Esophagus muscularis mucosa (tissue), 4 donors: ENCODE measurements at places on chromosomes 13 and 19. TPM values are rescaled to one million over a fixed set of nuclear protein-coding genes. Genes with fewer than 3 reads are reported as not detected.

GRCh38 chr13:21202767-21203531, 26.5 kb downstream of the MRPL57 start:
- no peak for DNase-seq

GRCh38 chr13:23990455-23990854, 93.2 kb upstream of the C1QTNF9B start:
- no peak for DNase-seq

- DNase-seq: peak; percentile 14
Observed at GRCh38 chr13:45626731-45627374, 11.3 kb upstream of the ERICH6B start.

GRCh38 chr13:99472122-99472440, 29.2 kb upstream of the TM9SF2 start:
- DNase-seq: no peak

GRCh38 chr19:23527797-23528196, 132.5 kb upstream of the ZNF91 start:
- no peak for DNase-seq

- no peak for DNase-seq
Observed at GRCh38 chr13:47420568-47420967, 523.7 kb upstream of the HTR2A start.

DNA sequence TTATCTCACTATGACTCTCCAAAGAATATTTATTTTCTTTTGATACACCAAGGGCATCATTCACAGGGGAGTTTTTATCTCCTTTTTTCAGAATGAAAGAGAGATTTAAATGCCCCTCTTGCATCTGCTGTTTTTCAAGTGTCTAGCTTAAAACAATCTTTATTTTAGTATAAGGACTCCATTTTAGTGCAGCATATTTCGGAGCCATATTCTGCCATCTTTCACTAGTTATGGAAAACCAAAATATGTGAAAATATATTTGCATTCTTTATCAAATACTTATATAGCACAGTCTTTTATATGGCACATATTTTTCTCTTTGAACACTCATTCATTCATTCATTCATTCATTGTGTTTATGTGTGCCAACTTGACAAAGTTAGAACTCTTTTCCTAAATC, 1130.2 kb downstream of the SLITRK5 start:
- no peak for DNase-seq

GRCh38 chr13:46753137-46753536, 43.8 kb downstream of the ESD start:
- DNase-seq: no peak

DNA sequence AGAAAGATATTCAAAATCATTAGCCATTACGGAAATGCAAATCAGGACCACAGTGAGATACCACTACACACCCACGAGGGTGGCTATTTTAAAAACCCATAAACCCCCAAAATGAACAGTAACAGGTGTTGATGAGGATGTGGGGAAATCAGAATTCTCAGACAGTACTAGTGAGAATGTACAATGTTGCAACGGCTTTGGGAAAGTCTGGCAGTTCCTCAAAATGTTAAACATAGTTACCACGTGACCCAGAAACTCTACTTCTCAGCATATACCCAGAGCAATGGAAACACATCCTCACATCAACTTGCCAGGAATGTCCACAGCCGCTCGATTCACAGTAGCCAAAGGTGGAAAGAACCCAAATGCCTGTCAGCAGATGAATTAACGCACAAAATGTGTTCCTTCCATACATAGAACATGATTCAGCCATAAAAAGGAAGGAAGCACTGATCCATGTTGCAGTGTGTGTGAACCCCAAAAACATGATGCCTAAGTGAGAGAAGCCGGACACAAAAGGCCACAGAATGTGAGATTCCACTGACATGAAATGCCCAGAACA, 7.0 kb downstream of the PLVAP start:
- no peak for DNase-seq

DNA sequence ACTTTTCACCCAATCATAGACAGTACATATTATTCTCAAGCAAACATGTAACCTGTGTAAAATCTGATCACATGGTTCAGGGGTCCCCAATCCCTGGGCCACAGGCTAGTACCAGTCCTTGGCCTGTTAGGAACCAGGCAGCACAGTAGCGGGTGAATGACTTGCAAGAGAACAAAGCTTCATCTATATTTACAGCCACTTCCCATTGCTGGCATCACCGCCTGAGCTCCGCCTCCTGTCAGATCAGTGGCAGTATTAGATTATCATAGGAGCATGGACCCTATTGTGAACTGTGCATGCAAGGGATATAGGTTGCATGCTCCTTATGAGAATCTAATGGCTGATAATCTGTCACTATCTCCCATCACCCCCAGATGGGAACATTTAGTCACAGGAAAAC, 133.1 kb downstream of the MAB21L1 start:
- DNase-seq: no peak

GRCh38 chr13:40083841-40084240, 428.4 kb downstream of the COG6 start:
- DNase-seq: no peak

- DNase-seq: no peak
Observed at GRCh38 chr13:91946498-91947070, 548.2 kb downstream of the GPC5 start.

- no peak for DNase-seq
Observed at GRCh38 chr13:44307255-44307654, 66.4 kb upstream of the SERP2 start.

DNA sequence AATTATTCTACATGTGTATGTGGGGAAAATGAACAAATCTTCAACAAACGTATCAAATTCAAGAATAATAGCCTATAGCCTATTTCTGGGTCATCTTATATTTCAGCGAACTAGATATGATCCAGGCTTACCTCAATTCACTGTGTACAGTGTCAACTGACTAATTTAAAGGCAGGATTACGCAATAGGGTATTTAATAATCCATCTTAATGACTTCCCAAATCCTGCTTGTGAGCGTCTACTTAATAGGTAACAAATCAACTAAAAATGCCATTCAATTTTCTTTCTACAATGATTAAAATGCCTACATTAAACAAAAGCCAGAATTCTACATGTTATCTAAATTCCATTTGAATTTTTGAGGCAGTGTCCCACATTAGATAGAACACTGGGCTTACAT, 67.0 kb downstream of the USP12 start:
- DNase-seq: no peak

DNA sequence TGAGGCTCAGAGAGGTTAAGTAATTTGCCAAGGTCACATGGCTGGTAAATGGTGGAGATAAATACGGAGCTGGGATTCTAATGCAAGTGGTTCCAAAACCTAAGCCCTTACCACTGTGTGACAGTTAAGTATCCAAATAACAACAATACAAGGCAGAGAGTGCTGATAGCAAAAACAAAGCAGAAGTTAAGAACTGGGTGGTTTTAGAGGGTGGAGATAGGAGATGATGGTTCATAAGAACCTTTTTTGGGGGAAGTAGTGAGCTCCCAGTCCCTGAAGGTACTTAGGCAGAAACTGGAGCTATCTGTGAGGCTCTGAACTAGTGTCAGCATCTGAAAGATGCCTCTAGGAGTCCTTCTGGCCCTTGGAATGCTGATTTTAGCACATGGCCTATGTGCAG, 56.2 kb upstream of the UBE2L5 start:
- DNase-seq: no peak

The SLC7A9 gene
- total RNA-seq: 0.52 TPM

The PLPPR3 gene
- total RNA-seq: not detected

The CDC42EP5 gene
- total RNA-seq: 10.8 TPM

The TBCB gene
- total RNA-seq: 164 TPM

The ICAM4 gene
- 0.78 TPM for total RNA-seq

The SPIB gene
- total RNA-seq: not detected
